Liver (tissue), 10 donors: ENCODE measurements at places on chromosomes 4 and X. TPM values are rescaled to one million over a fixed set of nuclear protein-coding genes. Genes with fewer than 3 reads are reported as not detected.

DNA sequence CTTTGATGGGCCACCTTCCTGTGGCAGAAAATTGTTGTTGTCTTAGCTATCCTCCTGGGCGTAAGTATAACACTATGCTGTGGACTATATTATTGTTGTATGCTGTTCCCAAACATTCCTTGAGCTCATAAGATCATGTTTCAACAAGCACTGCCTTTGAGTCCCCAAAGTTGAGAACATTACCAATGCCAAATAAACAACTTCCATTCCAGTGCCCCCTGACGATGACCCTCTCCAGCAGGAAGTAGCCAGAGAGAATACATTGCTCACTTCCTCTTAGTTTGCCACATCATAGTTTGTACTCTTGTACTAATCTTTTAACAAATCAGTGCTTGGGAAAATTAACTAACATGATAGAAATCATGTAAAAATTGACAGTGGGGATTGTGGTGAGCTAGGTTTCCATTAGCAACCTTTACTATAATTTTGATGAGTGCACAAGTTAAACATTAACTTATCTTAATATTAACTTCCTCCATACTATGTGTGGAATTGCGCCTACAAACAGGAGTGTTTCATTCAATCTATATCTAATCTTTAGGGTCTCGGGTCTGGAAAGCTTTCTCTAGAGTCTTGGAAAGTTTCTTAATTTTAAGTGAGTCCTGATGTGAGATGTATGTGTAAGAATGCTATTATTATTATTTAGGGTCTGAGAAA is 20.3 kb upstream of the DHX15 start:
- no peak for DNase-seq
- H3K27ac ChIP-seq, result no peak overlapping the region
- H3K27me3 ChIP-seq, result no peaks in the 10 kb centered on the region
- H3K4me1 ChIP-seq, result no peaks in the 10 kb centered on the region

GRCh38 chr4:182699795-182700194 is 217.4 kb downstream of the DCTD start:
- no peaks in the 10 kb centered on the region for H3K4me1 ChIP-seq
- H3K27ac ChIP-seq, result no peak overlapping the region
- DNase-seq, result no peak

DNA sequence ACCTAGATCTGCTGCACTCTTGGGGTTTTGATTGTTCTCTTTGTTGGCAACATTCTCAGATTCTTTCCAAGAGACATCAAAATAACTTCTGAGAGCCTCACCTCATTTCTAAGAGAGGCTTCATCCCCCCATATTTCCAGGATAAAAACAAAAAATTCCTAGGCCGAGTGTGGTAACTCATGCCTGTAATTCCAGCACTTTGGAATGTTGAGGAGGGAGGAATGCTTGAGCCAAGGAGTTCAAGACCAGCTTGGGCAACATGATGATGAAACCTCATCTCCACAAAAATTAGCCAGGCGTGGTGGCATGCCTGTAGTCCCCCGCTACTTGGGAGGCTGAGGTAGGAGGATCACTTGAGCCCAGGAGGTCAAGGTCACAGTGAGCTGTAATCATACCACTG is 477.0 kb downstream of the INPP4B start:
- no peak for DNase-seq
- no peak overlapping the region for H3K4me3 ChIP-seq
- no peak overlapping the region for H3K27ac ChIP-seq
- H3K4me1 ChIP-seq, result no peaks in the 10 kb centered on the region

DNA sequence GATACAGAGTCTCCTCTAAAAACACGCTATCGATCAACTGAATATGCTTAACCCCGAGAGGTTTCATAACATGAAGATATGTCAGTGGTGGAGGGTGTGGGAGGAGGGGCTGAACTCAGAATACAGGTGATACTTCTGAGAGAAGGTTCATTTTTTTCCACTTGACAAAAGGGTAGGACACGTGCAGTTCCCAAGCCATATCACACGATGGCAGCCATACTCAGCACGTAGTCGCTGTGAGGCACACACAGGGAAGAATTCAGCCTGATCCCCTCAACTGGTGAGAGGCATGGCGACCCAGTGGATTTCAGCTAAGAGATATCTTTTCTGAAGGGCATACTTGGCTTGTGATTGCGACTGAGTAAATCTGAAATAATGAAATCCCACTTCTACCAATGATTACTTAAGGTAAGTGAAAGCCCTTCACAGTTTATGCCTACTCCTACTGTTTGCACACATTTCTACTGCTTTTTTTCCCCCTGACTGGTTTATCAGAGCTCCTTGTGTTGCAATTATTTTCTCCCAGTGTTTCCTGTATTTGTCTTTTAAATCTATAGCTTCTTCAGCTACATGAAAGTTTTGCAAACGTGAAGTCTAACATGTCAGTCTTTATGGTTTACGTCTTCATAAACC is 133.1 kb downstream of the CORIN start:
- no peaks in the 10 kb centered on the region for H3K36me3 ChIP-seq
- peak overlapping the region; percentile 52 for H3K4me3 ChIP-seq
- peaks cover 16% of the 10 kb centered on the region for H3K4me1 ChIP-seq
- peak; percentile 46 for DNase-seq
- no peaks in the 10 kb centered on the region for H3K27me3 ChIP-seq

- H3K36me3 ChIP-seq, result no peaks in the 10 kb centered on the region
- peaks cover 9% of the 10 kb centered on the region for H3K4me1 ChIP-seq
- no peak within 1 kb of the TSS for H3K27ac ChIP-seq
- H3K4me3 ChIP-seq, result no peak within 1 kb of the TSS
- no peak for DNase-seq
- peaks cover 10% of the 10 kb centered on the region for H3K27me3 ChIP-seq
These were observed at the start of gene SMIM43 for GRCh38 chr4:121764702-121765367. Gene SMIM43, minus strand, starts transcription at chr4:121765164. Its CDS starts 59 bp downstream, at chr4:121765105.

TMEM192 gene
- 19.6 TPM for total RNA-seq

- no peaks in the 10 kb centered on the region for H3K36me3 ChIP-seq
- DNase-seq, result no peak
- no peaks in the 10 kb centered on the region for H3K4me1 ChIP-seq
- no peak overlapping the region for H3K4me3 ChIP-seq
These were observed 50.2 kb upstream of the PGRMC2 start for GRCh38 chr4:128337863-128338262.

DNA sequence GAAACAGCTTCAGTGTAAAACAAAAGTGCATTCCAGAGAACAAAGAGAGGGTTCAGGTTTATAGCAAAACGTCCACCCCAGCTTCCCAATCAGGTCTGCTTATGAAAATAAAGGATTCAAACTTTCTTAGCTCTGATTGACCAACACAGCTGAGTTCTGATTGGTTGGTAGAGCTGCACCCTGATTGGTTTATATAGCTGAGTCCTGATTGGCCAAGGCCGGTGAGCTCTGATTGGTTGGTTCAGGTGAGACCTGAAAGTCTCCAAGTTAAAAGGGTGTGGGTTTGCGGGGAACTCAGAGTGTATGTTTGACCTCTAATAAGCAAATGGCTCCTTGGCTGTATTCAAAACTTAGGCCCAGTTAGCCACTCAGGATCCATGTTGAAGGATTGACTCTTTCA is 20.9 kb downstream of the CLRN2 start:
- H3K27ac ChIP-seq, result peak overlapping the region; percentile 51
- no peaks in the 10 kb centered on the region for H3K27me3 ChIP-seq
- DNase-seq, result no peak
- H3K4me3 ChIP-seq, result no peak overlapping the region
- no peaks in the 10 kb centered on the region for H3K36me3 ChIP-seq

CLTRN gene
- total RNA-seq, result 3.0 TPM

DNA sequence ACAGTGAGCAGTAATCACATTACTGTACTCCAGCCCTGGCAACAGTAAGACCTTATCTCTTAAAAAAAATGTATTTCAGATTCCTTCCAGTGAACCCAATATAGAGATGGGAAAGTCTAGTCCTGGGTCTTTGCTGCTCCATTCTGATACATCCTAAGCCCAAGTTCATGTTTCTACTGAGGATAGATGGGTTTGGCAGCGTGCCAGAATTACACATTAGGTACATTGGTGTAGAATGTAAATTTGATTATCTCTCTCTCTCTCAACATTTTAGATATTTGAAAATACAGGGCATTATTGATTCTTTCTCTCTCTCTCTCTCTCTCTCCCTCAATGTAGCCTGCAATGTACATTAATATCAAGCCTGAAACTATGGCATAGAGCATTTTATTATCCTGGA is 43.5 kb upstream of the ZNF330 start:
- no peak overlapping the region for H3K27ac ChIP-seq
- H3K4me3 ChIP-seq, result no peak overlapping the region
- no peaks in the 10 kb centered on the region for H3K4me1 ChIP-seq
- H3K36me3 ChIP-seq, result no peaks in the 10 kb centered on the region
- no peaks in the 10 kb centered on the region for H3K27me3 ChIP-seq
- no peak for DNase-seq

- no peak for DNase-seq
- no peaks in the 10 kb centered on the region for H3K4me1 ChIP-seq
- H3K27me3 ChIP-seq, result no peaks in the 10 kb centered on the region
These were observed 22.8 kb downstream of the SMS start for GRCh38 chrX:21963269-21963668.

DNA sequence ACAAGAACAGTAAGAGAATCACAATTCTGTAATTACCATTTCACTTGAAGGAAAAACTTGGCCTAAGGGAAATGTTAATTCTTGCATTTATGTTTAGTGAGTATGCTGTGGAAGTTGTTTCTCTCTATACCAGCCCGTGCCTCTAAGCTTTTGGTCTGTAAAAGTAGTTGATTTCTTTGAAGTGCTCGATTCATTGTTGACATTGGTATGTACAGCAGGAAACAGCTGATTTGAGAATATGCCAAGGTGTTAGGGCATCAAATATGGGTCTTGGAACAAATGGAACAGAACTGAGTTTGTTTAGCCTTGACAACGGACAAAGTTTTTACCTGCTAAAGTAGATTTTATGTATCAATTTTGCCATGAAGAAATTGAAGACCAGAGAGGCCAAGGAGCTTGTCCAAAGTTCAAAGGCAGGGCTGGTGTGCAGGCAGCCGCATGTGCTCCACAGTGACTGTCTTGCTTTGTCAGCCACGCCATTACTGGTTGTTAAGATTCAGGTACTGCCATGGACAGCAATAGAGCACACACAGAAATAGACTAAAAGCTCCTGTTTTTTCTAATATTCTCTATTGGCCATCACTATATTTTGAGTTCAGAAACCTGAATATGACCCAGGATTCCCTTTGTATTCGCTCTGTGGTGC is 75.5 kb upstream of the TLR3 start:
- H3K27me3 ChIP-seq, result no peaks in the 10 kb centered on the region
- no peak for DNase-seq
- no peak overlapping the region for H3K4me3 ChIP-seq
- no peak overlapping the region for H3K27ac ChIP-seq
- no peaks in the 10 kb centered on the region for H3K36me3 ChIP-seq
- H3K4me1 ChIP-seq, result no peaks in the 10 kb centered on the region

- H3K27me3 ChIP-seq, result no peaks in the 10 kb centered on the region
- no peaks in the 10 kb centered on the region for H3K4me1 ChIP-seq
- DNase-seq, result no peak
- H3K27ac ChIP-seq, result no peak overlapping the region
These were observed 581.7 kb downstream of the KCNIP4 start for GRCh38 chr4:21366840-21367239.

DNA sequence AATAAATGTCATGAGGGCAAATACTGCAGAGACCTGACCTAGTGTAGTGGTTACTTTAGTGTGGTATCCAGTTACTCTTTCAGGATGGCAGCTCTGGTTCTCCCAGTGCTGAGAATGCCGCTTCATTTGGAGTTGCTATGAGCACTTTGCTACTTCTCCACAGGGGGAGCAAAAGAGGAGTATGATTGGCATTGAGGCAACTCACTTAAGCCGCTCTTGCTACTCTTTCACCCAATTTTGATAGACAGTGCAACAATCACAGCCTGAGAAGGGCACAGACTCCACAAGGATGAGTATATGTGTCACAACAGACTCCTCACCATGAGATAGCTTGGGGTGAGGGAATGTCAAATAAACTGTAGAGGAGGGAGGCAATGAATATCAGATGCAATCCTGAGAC is 81.2 kb downstream of the NPY1R start:
- H3K36me3 ChIP-seq, result no peaks in the 10 kb centered on the region
- no peak for DNase-seq
- H3K27me3 ChIP-seq, result no peaks in the 10 kb centered on the region
- no peaks in the 10 kb centered on the region for H3K4me1 ChIP-seq
- H3K4me3 ChIP-seq, result no peak overlapping the region

GRCh38 chr4:136150046-136150445 is 1382.2 kb downstream of the PCDH18 start:
- no peak overlapping the region for H3K27ac ChIP-seq
- H3K27me3 ChIP-seq, result no peaks in the 10 kb centered on the region
- no peak for DNase-seq
- no peaks in the 10 kb centered on the region for H3K36me3 ChIP-seq
- H3K4me3 ChIP-seq, result no peak overlapping the region

NR3C2 gene
- total RNA-seq, result 11.5 TPM

DNA sequence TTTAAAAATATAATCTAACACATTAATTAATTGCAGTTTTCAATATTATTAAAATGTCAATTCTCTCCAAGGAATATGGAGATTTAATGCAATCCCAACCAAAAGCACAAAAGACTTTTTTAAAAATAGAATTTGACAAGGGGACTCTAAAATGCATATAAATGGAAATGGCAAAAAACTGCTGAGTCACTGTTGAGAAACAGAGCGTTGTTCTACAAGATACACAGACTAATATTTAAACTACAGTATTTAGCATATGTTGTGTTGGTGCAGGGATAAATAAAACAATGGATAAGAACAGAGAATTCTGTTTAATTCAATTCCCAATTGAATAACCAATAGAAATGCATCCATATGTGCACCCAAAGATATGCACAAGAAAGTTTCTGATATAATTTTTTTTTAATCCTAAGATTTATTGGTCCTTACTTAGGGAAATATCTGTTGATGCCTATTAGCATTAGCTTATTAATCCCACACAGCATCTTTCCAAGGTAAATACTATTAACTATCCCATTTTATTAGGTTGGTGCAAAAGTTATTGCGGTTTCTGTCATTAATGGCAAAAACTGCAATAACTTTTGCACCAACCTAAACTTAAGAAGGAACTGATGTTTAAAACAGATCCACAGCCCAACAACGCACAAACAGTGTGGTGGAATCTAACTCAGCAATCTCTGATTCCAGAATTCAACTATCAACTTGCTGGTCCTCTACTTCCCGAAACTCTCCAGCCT is 86.8 kb upstream of the VEGFC start:
- no peak for DNase-seq
- H3K36me3 ChIP-seq, result no peaks in the 10 kb centered on the region
- no peak overlapping the region for H3K4me3 ChIP-seq
- no peak overlapping the region for H3K27ac ChIP-seq

DBET gene
- not detected for total RNA-seq

TACR3 gene
- not detected for total RNA-seq

DNA sequence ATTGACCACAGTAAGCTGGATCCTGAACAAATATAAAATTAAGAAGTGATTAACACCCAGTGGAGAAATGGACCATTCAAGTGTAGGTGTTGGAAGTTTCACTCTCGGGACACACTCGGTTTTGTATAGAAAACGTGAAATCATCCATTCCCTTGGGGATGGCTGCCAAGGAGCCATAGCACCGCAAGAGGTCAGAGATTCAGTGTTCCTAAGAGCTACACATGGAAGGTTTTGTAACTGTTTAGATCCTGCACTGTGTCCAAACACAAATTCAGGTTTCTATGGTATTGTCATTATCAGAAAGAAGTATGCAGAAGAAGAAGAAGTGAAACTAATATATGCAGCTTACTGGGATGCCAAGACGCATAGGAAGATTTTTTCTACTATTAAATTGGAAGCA is 281.0 kb downstream of the LDB2 start:
- DNase-seq, result no peak
- H3K27ac ChIP-seq, result no peak overlapping the region
- no peak overlapping the region for H3K4me3 ChIP-seq
- no peaks in the 10 kb centered on the region for H3K36me3 ChIP-seq
